ENCODE measurements at places on chromosomes 4 and X.

- DNase-seq, result no peak
Observed at GRCh38 chr4:69823048-69823447, 36.9 kb downstream of the SULT1E1 start.

GRCh38 chr4:8252301-8253173 is 17.0 kb upstream of the HTRA3 start:
- DNase-seq, result no peak

DNA sequence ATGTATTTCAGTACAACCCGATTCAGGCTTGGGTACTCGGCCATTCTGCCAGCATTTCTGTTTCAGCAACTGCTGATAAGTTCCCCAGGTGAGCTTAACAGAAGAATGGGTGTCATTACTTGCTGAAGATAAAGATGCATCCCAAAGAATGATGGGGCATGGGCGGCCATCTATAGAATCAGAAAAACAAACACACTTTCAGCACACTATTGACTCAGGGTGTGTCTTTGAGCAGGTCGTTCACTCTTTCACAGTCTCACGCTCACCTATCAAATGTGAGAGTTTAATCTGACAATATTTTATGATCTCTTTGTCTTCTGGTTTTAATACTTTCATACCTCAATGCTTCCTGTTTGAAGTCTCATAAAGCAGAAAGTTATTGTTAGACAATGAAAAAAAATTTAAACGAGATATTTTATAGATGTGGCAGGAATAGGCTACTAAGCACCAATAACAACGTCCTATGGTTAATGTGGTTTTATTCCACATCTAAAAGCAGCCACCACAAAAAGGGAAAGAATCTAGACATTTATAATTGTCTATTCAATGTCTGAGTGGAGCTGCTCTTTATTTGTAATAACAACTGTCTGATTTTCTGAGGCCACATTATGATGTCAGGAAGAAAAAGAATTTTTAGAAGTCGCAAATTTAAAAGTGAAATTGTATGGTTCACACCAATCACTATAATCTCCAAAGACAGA is 17.0 kb downstream of the GASK1B start:
- no peak for DNase-seq

- no peak for DNase-seq
Observed at GRCh38 chr4:103074744-103075434, 1.7 kb downstream of the SLC9B2 start.

DNA sequence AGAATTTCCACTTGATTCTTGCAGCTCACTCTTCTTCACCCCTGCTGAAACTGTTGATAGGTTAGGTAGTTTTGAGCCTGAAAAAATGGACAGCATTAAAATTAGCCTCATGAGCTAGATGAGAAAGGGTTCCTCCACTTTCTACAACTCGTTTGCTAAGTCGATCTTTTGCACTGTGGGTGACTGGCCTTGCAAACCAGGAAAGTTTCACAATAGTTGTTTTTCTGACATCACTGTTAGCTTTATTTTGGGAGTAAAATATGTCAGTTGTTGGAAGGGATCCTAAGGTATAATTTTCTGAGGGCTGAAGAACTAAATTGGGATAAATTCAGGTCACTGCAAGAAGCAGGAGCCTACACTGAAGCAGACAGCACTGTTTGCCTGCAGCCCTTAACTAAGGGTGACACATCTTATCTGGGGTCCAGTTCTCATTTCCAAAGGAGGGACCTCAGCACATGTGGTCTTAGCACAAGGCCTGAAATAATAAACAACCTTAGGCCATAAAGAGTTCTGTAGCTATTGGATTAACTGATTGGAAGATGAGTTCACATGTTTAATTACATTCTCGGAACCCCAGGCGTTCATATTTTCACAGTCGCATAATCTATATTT is 29.1 kb downstream of the ANAPC4 start:
- no peak for DNase-seq

DNA sequence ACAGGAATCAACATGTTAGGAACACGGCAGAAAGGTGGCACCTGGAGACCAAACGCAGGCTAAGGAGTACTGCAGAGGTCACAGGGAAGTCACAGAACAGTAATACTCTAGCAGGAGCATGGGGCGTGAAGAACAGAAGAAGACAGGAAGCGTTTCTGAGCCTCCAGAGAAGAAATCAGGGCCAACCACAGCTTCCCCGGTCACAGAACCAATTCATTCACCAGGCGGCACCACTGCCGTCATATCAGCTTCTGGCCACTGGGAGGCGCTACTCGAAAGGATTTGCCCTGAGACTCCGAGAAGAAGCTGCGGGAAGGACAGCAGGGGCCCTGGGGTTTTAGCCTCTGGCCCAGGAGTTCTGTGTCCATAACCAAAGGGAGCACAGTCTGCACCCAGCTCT is 78.0 kb upstream of the DRD5 start:
- DNase-seq, result no peak

DNA sequence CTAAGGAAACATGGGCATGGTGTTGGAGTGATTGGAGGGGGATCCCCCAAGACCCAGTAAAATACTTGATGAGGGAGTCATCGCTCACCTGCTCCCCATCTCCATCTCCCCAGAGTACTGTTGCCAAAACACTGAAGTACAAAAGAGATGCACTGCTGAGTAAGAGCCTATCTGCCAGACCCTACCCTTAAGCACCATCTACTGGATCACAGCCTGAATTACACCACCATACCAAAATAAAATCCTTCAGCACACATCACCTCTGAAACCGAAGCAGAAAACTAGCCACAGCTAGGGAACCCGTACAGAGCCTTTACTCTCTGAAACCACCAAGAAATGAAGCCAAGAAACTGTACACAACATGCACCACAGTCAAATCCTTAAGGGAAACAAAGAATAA is 466.3 kb upstream of the ACTRT1 start:
- DNase-seq, result peak; percentile 5

DNA sequence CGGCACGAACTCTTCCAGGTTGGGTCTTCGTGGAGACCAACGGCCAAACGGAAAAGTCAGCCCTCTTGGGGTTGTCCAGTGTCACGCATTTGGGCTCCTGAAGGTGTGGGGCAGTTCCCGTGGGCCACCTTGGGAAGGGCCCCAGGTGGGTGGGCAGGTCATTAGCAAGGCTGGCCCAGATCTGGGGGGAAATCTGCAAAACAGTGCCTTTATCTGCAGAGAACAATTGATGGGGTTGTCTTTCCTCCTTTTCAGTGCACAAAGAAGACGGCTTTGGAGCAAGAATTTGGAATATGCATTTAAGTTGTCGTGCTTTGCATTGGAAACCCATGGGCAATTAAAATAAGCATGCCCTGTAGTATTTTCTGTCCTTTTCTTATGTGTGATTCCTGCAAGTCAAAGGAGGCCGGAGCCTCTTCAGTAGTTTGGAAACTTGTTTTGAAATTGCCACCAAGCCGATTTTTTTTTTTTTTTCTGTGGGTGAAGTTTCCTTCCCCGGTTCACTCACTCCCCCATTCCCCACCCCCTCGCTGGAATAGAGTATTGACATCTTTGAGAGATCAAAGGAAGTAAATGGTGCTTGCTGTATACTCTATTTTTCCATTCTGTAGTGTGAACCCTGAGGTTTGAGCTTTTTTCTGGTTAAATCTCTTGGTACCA is 9.8 kb downstream of the ZIC3 start:
- DNase-seq, result no peak

DNA sequence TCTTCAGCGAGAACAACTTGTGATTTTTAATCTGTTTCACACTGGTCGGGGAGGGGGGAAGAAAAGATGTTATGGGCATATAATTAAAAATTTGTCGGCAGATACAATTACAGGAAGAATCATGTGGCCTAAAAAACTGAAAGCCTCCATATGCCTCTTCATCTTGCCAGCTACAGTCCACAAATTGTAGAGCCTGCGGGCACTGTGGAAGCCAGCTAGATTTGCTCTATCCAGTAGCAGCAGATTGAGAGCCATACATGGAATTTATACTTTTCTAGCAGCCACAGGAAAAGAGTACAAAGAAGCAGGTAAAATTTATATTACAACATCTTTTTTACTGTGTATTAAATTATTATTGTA is 147.3 kb downstream of the TBL1X start:
- no peak for DNase-seq

DNA sequence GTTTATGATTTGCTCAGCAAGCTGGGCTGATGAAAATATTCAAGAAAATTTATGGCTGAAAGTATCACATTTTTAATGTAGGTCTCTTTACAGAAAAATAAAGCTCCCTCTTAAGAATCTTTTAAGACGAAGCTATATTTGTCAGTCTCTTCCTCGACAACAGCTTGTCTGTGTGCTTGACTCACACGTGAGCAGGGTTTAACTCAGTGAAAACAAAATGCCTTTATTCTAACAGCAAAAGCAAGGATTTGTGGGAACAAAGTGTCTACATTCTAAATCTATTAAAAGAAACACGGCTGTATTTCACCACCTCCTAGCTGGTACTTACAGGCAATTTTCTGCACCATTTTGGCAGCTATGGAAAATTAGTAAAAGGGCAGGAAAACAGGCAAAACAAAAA is 75.5 kb downstream of the NYX start:
- DNase-seq, result no peak

- no peak for DNase-seq
Observed at GRCh38 chr4:147108409-147108808, 162.7 kb upstream of the TTC29 start.

Measured in epithelial cell of prostate (primary cell).